CD4-positive, alpha-beta T cell treated with Interleukin-4 for 4 hours (primary cell): ENCODE measurements at places on chromosomes 2 and 18.

DNA sequence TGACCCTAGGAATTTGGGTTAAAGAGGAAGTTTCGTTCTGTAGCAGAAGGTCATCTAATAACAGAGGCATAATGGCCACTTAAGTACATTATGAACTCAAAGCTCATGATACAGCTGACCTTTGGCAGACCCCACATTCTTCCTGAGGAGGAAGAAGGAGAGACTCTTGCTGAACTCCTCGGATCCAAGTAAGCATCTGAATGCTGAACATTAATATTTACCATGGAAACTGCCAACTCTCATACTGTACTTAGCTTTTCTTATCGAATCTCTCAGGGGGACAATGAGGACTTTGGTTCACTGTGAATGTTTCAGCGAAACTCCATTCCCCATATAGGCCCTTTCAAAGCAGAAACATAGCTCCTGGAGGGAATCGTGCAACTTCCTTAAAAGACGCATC lies 781.4 kb upstream of the GYPC start:
- DNase-seq = no peak

DNA sequence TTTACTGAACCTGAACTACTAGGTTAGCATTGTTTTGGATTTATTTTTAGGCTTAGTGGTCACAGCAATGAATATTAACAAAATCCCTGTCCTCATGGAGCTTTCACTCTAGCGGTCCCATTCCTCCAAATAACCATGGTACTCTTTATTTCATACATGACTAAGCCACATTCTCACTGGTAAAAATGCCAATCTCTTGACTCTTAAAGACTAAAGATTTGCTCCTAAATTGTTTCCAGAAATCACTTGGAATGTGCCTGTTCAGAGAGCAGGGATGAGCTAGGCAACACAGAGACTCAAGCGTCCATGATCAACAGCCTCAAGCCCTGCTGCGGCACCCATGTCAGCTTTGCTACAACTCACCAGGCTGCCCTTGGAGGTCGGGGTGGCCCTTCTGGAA lies 13.5 kb downstream of the LMAN1 start:
- DNase-seq = no peak

- no peak for DNase-seq
These were observed 1.8 kb upstream of the CDH2 start for GRCh38 chr18:28178720-28179119.

GRCh38 chr2:1553671-1554295 lies 140.5 kb downstream of the TPO start:
- DNase-seq = no peak

GRCh38 chr18:79378536-79379250 lies 17.0 kb upstream of the NFATC1 start:
- DNase-seq = peak; percentile 71

GRCh38 chr2:42101206-42102023 lies 53.6 kb downstream of the PKDCC start:
- peak; percentile 55 for DNase-seq

DNA sequence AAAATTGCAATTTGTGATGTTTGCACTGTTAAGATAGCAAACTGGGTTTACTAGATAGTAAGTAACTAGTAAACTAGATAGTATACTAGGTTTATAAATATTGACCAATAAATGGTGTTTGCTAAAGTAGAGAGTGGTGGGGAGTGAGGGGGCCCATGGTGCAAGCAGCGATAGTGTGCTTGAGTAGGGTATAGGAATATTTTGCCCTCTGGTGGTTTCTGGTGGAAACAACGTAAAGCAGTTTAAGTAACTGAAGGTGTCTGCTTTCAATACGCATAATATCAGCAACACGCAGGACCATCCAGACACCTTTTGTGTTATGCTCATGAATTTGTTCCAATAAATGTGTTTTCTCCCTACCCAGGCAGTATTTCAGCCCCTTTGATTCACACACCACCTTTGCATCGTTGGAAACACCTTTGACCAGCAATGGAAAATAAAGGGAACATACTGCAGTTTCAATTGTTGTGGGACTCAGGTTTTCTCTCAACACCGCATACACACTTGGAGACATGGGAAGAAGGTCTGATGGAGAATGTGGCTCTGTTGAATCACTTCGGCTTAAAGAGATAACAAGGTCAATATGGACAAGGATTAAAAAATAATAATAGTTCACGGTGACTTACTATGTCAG lies 16.7 kb upstream of the STAT1 start:
- DNase-seq = peak; percentile 72

DNA sequence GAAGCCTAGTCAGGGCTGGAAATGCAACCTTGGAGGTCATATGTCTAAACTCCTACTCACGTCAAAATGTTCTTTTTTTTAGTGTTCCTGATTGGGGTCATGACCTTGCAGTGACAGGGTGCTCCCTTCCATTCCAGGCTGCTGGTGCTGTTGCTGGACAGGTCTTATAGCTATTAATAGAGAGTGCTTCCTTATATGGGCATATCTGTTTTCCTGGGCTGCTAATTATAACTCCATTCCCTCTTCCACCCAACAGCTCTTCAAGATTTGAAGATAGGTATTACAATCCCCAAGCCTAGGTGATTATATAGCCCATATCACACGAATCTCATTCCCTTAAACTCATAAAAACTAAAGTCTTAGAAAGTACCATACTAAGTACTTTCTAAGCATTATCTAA lies 12.6 kb downstream of the HOXD3 start:
- DNase-seq = no peak

- peak; percentile 81 for DNase-seq
These were observed 59.8 kb upstream of the PELI1 start for GRCh38 chr2:64203858-64204632.

DNA sequence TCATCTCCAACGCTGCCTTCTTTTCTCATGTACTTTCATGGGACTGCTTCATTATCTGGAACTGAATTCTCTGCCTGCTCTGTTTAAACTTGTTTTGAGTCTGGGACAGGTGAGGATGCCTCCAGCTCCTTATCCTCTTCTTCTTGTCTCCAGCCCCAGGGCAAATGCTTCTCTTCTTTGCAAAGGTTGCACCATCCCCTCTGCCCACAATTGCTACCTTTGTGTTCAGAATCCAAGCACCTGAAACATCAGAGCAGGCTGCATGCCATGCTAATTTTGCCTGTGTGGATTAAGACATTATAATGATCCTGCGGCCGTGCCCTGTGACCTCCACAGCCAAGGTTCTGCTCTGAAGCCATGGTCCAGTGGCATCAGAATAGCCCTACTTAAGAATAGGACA lies 309.5 kb downstream of the EPHA4 start:
- DNase-seq = no peak

DNA sequence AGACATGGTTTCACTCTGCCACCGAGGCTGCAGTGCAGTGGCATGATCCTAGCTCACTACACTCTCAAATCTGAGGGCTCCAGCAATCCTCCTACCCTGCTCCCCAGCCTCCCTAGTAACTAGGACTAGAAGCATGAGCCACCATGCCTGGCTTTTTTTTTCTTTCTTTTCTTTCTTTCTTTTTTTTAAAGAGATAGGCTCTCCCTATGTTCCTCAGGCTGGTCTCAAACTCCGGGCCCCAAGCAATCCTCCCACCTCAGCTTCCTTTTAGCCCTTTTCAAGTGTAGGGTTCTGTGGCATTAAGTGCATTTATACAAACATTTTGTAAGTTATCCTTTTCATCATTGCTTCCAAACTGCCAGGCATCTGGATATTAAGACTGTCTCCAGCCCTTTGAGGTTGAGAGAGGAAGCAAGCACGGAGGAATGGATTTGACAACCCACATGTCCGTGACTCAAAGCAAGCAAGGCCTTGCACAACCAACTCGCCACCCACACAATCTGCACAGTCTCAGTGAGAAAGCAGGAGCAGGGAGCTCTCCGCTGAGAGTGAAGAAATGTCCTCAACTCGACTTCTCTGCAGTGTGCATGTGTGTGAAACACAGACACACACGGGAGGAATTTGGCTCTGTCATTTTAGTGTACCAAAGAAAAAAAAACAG lies 65.6 kb downstream of the ATP8B1 start:
- DNase-seq = no peak

GRCh38 chr2:28101892-28102291 lies 211.4 kb downstream of the BABAM2 start:
- no peak for DNase-seq

DNA sequence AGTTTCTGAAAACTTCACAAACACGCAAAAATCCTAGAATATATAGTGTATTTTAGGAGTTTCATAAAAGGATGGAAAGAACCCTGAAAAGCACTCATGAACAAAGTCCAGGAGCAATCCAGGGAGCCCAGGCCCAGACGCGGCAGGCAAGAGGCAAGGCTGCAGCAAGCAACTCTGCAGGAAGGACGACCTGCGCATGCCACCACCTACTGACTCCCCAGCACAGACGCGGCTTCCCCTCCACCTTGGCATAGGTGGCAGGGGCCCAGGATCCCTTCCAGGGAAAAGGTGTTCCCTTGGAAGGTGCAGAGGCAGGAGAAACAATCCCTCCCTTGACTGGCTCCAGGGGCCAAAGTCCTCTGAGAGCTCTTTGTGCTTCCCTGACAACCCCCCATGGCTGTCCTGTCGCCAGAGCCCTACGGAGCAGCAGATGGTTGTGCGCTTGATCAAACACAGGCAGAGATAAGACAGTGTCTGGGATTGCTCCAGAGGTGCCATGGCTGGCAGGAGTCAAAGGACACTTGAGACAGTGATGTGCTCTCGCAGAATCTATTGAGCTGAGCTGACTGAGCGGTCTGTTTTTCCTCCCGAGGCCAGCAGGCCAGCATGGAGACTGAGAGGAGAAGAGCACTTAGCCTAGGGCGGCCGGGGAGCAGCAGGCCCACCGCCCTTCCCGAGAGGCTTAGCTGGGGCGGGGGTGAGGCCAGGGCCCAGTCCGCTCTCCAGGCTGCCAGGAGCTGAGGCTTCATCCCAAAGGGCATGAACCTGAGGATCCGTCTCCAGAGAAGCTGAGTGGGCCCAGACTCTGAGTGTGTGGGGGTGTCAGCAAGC lies 10.8 kb upstream of the AMER3 start:
- DNase-seq = no peak

GRCh38 chr2:54461261-54461660 lies 5.1 kb downstream of the SPTBN1 start:
- no peak for DNase-seq

GRCh38 chr2:109164739-109165221 lies 35.8 kb downstream of the SH3RF3 start:
- no peak for DNase-seq
